ENCODE measurements at places on chromosomes 7 and 10. TPM values are rescaled to one million over a fixed set of nuclear protein-coding genes. Genes with fewer than 3 reads are reported as not detected.

DNA sequence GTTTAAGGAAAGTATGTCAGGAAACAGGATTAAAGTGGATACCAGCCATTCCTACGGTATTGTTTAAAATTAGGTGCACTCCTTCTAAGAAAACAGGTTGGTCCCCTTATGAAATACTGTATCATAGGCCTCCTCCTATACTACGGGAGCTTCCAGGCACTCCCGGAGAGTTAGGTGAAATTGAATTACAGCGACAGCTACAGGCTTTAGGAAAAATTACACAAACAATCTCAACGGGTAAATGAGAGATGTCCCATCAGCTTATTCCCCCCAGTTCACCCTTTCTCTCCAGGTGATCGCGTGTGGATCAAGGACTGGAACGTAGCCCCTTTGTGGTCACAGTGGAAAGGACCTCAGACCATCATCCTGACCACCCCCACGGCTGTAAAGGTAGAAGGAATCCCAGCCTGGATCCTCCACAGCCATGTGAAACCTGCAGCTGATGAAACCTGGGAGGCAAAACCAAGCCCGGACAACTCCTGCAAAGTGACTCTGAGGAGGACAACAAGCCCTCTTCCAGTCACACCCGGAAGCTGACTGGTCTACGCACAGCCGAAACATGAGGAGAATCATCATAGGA lies 25.1 kb upstream of the GHITM start:
- DNase-seq, result no peak

- DNase-seq, result no peak
Observed at GRCh38 chr7:52473756-52474155, 561.7 kb upstream of the POM121L12 start.

The STEAP4 gene
- 21.2 TPM for total RNA-seq

The MRLN gene
- total RNA-seq, result 0.35 TPM

DNA sequence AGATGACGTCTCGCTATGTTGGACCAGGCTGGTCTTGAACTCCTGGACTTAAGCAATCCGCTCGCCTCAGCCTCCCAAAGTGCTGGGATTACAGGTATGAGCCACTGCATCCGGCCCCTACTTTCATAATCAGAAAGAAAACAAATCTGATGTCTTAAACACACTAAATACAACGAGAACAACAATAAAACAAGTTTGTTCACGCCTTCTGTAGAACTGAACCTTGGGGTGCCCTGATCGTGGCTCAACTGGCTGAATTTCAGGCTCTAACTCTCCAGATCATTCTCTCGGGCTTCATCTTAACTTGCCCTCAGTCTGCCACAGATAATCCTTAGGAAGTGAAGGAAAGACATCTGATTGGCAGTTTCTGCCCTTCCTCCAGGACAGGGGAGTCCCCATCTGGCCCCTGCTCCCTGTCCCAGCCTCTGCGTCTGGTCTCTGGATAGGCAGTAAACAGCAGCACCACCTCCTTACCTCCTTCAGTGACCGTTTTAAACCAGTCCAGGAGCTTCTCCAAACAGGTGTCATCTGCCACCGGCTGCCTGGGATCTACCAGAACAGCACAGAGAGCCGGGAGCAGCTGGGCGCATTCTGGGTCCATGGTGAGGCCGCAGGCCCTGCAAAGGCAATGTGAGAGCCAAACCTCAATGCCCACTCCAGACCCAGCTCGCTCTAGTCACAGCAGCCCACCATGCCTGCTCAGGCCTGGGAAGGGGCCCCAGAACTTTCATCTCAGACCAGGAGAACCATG lies 1.3 kb downstream of the BRAT1 start:
- DNase-seq, result no peak

GRCh38 chr7:523347-524336 lies 4.0 kb upstream of the PDGFA start:
- DNase-seq, result no peak

The PLAC9 gene
- total RNA-seq, result 32.6 TPM

DNA sequence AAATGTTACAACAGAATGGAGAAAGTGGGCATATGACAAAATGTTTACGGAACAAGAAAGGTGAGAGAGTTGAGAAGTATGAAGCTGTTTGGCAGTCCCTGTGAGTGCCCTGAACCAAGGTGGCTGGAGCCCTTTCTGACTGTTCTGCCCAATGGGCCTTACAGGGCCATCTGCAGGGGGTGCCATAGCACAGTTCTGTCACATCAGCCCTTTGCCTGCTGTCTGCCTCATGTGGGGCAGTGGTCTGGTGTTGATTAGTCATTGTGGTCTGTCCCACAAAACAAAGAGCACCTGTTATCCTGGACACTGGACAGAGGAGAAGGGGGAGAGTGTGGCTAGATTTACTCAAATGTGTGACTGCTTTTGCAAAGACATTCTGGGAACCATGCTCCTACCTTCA lies 51.5 kb upstream of the OSBPL3 start:
- no peak for DNase-seq

- DNase-seq, result no peak
Observed at GRCh38 chr10:108462005-108462404, 1297.5 kb upstream of the SORCS1 start.

DNA sequence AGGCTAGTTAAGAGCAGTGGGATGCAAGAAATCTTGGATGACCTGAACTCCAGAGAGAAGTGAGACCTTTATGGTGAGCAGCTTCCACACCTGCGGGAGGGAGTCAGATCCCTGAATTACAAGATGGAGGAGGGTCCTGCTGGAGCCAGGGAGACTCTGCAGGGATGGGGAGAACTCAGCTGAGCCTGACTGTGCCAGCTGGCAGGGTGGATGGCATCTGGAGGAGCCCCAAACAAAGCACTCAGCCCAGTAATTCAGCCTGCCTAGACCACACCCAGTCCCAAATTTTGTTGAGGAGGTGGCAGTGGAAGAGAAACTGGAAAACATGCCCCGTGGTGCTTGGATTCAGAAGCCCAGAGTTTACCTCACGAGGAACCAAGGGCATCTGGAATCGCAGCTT lies 208.2 kb downstream of the WDR11 start:
- no peak for DNase-seq

The CCDC172 gene
- total RNA-seq, result not detected

The SCART1 gene
- total RNA-seq, result 8.2 TPM

- no peak for DNase-seq
Observed at GRCh38 chr7:123773481-123773880, 24.7 kb upstream of the WASL start.

DNA sequence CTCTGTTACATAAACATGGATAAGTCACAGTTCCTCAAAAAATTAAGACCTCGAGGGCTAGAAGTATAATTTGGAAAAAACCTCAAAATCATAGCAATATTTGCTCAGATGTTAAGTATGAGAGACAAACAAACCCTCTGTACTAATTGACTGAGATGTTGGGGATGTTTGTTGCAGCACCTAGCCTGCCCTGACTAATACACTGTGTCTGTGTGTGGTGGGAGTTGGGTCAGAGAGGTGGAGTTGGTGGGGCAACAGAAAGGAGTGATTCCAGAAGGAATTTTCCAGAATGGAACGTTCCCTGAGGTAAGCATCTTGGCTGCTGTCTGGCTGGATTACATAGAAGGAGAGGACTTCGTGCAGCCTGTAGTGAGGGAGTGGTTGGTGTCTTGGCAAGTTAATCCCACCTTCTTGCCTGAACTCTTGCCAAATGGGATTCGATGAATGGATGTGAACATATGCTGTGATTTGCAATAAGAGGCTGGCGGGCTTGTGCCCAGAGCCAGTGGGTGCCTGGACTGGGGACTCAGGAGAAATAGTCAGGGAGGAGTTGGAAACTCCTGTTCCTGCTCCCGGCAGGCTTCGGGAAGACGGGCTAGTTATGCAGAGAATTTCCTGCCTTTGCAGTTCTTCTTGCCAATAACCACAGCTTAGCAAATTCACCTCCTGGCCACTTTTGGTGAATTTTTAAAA lies 9.3 kb upstream of the FAM180A start:
- DNase-seq, result peak; percentile 49

DNA sequence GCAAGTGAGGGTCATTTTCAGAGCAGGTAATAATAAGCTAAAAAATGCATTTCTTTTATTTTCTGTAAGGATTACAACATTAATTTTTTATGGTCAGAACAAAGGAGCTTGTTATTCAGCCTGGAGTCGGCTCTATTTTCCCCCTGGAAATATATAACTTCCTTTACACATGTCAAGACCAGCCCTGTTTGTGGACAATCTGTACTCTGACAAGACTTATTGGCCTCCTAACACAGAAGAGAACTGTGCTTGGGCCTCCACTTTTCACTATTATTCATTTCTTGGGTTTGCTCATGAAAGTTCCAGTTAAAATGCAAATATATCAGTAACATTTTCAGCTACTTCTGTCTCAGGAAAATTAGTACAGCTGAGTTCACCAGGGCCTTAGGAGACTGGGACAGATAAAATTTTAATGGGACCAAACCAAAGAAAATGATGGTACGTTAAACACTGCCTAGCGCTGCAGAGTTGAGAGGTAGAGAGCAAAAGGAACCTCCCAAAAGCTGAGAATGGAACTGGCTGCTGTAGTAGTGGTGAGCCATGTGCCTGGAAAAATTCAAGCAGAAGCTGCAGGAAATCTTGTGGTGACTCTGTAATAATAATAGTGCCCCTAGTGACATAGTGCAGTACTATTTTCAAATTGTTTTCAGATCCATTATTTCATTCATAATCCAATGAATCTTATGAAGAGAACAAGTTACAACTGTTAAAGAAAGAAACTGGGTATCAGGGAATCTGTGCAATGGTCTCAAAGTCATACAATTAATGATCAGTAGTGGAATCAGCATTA lies 227.2 kb upstream of the KIAA1217 start:
- no peak for DNase-seq

DNA sequence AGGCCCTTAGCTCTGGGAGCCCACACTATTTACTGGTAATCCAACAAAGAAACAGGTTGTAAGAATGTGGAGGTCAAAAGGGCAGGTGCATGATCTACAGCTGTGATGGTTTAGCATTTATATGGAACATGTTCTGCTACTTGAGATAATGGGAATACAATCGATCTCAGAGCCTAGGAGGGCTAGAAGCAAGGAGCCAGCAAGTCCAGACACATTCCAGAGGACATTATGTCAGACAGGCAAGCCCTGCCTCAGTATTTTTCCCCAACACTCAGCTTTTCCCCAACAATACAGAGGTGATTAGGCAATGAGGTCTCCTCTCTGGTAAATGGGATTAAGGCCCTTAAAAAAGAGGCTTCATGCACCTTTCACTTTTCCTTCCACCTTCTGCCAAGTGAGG lies 21.4 kb upstream of the GNAT3 start:
- no peak for DNase-seq

DNA sequence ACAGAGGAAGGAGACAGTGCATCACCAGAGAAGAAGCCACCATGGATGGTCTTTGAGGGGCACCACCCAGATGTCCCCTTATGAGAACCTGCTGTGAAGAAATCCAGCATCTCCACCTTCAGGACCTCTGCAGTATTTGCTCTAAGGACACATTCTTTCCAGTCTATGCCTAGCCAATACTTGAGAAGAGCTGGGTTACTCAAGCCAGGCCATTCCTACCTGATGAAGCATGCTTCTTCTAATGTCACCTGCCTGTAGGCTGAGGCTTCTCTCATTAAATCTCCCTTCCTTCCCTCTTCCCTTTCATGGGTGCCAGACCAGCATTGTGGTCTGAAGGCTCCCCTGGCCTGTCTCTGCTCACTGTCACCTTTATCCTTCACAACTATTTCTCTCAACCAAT lies 654.5 kb upstream of the AUTS2 start:
- DNase-seq, result no peak

DNA sequence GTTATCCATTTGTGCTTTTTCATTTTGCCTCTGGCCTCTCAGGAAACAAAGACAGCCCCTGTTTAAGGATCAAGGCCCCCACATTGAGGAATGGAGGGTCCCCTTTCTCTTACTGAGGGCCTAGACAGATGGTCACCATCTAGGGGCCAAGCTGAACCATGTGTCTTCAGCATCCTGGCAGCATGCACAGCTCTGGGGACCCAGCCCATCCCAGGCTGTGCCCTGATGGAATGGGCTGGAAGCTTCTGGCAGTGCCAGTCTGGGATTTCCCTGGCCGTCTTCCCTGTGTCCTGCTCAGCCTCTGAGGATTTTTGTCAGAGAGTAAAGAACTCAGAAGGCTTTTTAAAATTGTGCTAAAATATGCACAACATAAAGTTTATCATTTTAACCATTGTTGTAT lies 116.8 kb downstream of the ITIH5 start:
- DNase-seq, result no peak

The C10orf105 gene
- not detected for total RNA-seq

The PDE1C gene
- total RNA-seq, result 15.9 TPM
